ENCODE measurements at places on chromosomes 3 and 15. TPM values are rescaled to one million over a fixed set of nuclear protein-coding genes. Genes with fewer than 3 reads are reported as not detected.

MCF2L2 gene
- 1.2 TPM for total RNA-seq

GOLGA8H gene
- total RNA-seq = 2.3 TPM

WNT5A gene
- total RNA-seq = 0.30 TPM

ZNF662 gene
- 0.76 TPM for total RNA-seq

TICRR gene
- 2.6 TPM for total RNA-seq

CDCP1 gene
- total RNA-seq = 0.97 TPM

SPTBN5 gene
- total RNA-seq = 7.0 TPM

AEN gene
- total RNA-seq = 76.9 TPM

SUCNR1 gene
- total RNA-seq = 0.46 TPM

NR1I2 gene
- 0.15 TPM for total RNA-seq

APOD gene
- 1.3 TPM for total RNA-seq

MCTP2 gene
- not detected for total RNA-seq

OXSM gene
- 16.6 TPM for total RNA-seq

GUCA1C gene
- not detected for total RNA-seq

TMEM207 gene
- total RNA-seq = not detected

OR5K2 gene
- total RNA-seq = not detected

STT3B gene
- 221 TPM for total RNA-seq

GOLGA8J gene
- total RNA-seq = not detected
